Psoas muscle (tissue), 8 donors: ENCODE measurements at places on chromosomes 13 and 19. TPM values are rescaled to one million over a fixed set of nuclear protein-coding genes. Genes with fewer than 3 reads are reported as not detected.

PRKCG gene
- not detected for total RNA-seq

AMH gene
- total RNA-seq = 3.2 TPM

LILRB2 gene
- 2.4 TPM for total RNA-seq

AZU1 gene
- total RNA-seq = not detected

TDRD3 gene
- total RNA-seq = 36.6 TPM

ZNF865 gene
- total RNA-seq = 19.9 TPM

DNA sequence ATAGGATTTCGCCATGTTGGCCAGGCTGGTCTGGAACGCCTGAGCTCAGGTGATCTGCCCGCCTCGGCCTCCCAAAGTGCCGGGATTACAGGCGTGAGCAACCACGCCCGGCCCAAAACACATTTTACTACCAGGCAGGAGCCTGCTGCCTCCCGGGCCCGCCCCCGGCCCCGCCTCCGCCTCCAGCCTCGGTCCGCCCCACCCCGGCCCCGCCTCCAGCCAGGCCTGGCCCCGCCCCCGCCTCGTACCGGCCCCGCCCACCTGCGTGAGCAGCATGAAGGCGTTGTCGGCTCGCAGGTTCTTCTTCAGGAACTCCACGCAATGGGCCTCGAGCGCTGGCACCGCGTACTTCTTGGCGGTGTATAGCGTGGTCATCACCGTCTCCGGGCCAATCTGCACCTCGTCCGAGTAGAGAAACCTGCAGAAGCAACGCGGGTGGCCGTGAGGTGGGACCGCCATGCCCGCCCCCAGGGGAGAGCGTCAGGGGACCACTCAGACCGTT is 22.7 kb downstream of the BTBD2 start:
- peak; percentile 52 for DNase-seq
- H3K36me3 ChIP-seq = peaks cover 2% of the 10 kb centered on the region
- H3K4me3 ChIP-seq = no peak overlapping the region
- H3K27ac ChIP-seq = no peak overlapping the region
- H3K4me1 ChIP-seq = no peaks in the 10 kb centered on the region

DNA sequence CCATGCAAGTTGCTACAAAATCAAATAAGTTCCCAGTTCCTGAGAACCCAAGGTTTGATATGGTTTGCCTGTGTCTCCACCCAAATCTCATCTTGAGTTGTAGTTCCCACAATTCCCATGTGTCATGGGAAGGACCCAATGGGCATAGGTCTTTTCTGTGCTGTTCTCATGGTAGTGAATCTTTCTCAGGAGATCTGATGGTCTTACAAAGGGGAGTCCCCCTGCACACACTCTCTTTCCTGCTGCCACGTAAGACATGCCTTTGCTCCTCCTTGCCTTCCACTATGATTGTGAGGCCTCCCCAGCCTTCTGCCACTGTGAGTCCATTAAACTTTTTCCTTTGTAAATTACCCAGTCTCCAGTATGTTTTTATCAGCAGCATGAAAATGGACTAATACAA is 28.5 kb upstream of the TSHZ3 start:
- no peaks in the 10 kb centered on the region for H3K4me1 ChIP-seq
- DNase-seq = no peak
- peak overlapping the region; percentile 5 for H3K27ac ChIP-seq
- no peaks in the 10 kb centered on the region for H3K27me3 ChIP-seq

GRCh38 chr13:99990126-99990977 is 8.8 kb downstream of the ZIC2 start:
- no peak for DNase-seq
- no peaks in the 10 kb centered on the region for H3K4me1 ChIP-seq
- H3K36me3 ChIP-seq = no peaks in the 10 kb centered on the region
- H3K4me3 ChIP-seq = no peak overlapping the region
- no peak overlapping the region for H3K27ac ChIP-seq

DNA sequence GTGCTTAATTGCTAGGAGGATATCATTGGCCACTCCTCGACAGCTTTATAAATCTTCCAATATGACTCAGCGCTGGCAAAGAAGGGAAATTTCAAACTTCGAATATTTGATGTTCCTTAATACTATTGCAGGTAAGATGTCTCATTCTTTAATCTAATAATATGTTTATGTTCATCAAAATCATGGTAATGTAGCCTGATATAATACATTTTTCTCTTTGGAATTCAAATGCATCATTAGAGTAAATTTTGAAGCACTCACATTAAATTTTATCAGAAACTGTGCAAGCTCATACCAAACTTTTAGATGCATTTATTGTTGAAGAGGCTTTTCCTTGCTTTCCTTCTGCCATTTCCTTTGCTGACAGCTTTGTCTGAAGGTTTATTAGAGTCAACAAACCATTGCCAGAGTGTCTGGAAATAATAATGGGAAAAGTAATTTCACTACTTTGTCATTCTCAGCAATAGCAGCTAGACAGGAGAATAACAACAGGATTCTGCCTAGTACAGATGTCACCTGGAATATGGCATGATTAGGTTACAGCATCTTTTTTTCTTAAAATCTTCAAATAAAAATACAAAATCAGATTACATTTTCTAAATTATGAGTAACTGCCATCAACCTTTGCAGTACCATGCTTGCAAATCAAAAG is 78.6 kb upstream of the MAB21L1 start:
- no peak overlapping the region for H3K27ac ChIP-seq
- DNase-seq = no peak

DNA sequence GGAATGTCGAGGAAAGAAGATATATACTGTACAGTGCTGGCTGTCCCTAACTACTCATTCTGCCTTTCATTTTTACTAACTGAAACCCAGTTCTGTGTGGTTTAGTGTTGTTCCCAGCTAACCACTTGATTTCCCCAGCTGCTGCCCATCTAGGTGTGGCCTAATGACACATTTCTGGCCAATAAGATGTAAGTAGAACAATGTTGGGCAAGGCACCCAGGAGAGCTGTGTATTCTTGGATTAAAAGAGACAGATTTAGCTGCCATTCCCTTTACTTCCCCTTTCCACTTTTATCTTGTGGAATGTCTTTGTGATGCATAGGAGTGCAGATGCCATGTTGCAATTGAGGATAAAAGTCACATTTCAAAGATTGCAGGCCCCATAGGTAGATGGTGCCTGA is 28.3 kb upstream of the PCDH9 start:
- no peak overlapping the region for H3K27ac ChIP-seq
- H3K36me3 ChIP-seq = no peaks in the 10 kb centered on the region
- DNase-seq = no peak
- no peaks in the 10 kb centered on the region for H3K4me1 ChIP-seq
- H3K4me3 ChIP-seq = no peak overlapping the region
- no peaks in the 10 kb centered on the region for H3K27me3 ChIP-seq

GRCh38 chr19:33492951-33493350 is 28.6 kb downstream of the PEPD start:
- no peak overlapping the region for H3K4me3 ChIP-seq
- no peaks in the 10 kb centered on the region for H3K27me3 ChIP-seq
- no peaks in the 10 kb centered on the region for H3K4me1 ChIP-seq
- DNase-seq = no peak
- no peaks in the 10 kb centered on the region for H3K36me3 ChIP-seq
